ENCODE measurements at places on chromosomes 12 and 14.

- no peak for DNase-seq
These were observed 334.9 kb downstream of the RMST start for GRCh38 chr12:97797473-97797872.

DNA sequence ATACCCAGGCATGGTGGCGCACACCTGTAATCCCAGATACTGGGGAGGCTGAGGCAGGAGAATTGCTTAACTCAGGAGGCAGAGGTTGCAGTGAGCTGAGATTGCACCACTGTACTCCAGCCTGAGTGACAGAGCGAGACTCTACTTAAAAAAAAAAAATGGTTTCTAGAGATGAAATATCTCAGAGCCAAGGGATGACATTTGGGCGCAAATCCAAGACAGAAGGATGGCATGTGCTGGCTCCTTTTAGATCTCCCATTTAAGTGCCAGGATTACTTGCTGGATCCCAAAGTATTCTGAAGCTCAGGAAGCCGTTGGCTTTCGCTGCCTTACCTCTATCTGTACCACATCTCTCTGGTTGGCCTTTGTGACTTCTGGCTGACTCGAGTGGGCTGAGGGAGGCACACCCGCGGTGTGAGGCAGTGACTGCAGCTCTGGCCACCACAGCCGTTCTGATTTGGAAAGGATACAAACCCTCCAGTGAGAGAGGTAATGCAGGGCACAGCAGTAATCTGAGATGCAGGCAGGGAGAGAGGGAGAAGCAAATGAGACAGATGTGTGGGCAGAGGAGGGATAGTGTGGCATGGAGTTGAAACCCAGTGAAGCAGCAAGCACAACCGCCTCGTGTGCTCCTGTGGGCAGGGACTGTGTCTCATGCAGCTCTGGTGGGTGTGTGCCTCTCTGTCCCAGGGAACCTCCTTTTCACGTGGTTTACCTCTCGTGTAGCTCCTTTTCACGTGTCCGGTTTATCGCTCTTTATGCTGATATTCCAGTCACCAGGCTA lies 4.9 kb downstream of the B4GALNT3 start:
- no peak for DNase-seq

- no peak for DNase-seq
These were observed 141.8 kb downstream of the MYRFL start for GRCh38 chr12:69966839-69967238.

DNA sequence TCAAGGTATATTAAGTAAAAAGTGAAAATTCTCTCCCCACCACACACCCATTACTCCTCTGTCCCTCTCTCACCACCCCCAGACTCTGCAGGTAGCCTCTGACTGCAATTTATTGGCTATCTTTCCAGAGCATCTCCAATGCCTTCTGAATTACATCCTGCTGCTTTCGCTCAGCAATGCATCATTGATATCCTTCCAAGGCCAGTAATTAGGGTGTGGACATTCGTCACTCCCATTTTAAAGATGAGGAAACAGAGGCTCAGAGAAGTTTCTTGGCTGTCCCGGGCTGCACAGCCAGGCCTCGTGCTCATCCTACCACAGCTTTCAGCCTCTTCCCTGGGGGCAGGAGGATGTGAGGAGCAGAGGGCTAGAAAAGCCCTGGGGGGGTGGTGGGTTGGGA lies 23.6 kb upstream of the PGF start:
- no peak for DNase-seq

DNA sequence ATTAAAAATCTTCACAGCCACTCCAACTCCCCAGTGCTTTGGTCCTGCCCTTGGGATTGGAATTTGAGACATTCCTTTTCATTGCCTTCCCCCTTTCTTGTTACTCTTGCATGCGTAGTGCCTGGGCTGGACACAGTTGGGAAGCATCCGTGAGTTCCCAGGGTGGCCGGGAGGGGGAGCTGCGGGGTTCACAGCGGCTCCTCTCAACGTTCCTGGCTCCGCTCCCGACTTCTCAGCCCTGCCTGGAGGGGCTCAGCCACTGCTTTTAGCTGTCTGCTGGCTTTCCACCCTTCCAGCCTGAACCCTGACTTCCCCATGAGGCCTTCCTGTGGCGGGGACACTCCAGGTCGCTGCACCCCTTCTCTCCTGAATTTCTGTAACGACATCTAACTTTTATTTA lies 3.2 kb downstream of the TEX52 start:
- peak; percentile 26 for DNase-seq

GRCh38 chr14:58977366-58977765 lies 211.1 kb upstream of the DAAM1 start:
- DNase-seq = no peak

GRCh38 chr14:34733245-34733644 lies 18.9 kb upstream of the CFL2 start:
- DNase-seq = no peak

- no peak for DNase-seq
These were observed 167.5 kb downstream of the PPM1H start for GRCh38 chr12:62767496-62767895.

DNA sequence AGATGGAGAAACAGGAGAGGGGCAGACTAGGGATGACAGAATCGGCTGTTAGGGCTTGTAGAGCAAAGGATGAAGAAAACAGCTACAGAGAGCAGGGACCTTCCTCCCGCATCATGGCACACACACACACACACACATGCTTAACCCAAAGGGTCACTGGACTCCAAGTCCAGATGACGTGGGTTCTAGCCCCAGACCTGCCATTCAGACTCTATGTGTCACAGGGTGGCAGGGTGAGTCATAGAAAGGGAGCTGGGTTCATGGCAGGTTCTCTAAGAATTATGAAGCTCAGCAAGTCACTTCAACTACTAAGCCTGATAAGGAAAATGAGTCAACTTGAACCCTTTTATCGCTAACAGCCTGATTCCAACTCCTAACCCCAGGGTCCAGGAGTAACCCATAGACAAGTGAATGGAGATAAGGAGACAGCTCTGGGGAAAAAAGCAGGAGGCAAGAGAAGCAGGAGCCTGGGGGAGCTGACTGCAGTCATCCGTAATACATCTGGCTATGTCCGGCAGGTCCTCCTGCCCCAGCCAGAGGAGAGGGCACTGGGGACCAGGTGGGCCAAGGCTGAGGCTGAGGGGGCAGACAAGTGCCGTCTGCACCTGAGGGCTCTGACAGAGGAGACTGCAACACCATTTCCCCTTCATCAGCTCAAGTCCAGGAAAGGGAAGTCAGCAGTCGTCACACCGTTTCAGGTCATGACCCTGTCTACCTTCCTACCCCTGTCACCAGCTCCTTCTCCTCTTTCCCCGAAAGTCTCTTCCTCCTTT lies 3.6 kb upstream of the TNFRSF1A start:
- no peak for DNase-seq

DNA sequence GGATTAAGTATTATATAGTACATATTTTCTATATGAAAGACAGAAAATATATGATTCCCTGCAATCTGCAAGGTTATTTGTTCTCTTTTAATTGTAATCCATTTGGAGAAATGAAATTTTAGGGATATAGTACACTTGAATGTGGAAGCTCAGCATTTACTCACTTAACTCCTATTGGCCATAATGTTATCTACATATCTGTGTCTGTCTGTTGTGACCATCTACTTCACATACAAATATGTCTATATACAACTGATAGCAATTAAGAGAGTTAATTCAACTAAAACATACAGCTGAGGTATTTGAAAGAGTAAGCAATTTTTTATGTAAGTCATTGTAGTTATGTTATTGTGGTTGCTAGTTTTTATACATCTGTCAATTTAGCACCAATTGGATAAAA lies 12.9 kb downstream of the FOXG1 start:
- DNase-seq = no peak

- DNase-seq = no peak
These were observed 63.5 kb downstream of the ST8SIA1 start for GRCh38 chr12:22271023-22271422.

DNA sequence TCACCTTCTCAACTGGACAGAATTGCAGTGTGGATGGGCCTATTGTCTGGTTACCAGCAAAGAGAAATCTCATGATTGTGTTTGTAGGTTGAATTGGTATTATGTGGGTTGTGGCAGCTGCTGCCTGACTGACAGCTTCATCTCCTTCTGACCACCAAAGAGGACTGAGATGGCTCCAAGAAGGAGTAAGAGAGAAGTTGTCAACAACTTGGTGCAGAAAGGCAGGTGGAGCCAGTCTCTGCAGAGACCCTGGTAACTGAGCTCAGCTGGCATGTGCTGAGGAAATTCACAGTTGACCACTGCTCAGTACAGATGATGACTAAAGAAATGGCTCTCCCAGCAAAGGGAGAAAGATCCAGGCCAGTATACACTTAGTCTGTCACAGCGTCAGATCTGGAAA lies 240.0 kb upstream of the AMIGO2 start:
- no peak for DNase-seq

GRCh38 chr14:36056845-36057244 lies 119.7 kb downstream of the PTCSC3 start:
- no peak for DNase-seq

DNA sequence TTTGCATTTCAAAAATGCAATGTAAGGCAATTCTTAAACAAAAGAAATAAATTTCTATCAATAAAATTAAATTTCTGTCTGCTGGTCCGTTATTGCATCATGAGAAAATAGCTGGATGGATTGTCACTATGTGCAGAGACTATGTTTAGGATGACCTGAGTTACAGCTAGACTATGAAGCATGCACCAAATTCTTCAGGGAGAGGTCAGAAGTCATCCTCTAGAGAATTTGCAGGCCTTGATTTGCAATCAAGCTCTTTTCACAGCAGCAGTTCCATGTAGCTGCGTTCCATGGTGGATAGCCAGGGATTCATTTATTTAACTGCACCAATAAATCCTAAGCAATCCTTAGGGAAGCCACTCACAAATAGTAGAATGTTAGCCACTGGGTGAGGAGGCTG lies 253.7 kb downstream of the MSRB3 start:
- no peak for DNase-seq

DNA sequence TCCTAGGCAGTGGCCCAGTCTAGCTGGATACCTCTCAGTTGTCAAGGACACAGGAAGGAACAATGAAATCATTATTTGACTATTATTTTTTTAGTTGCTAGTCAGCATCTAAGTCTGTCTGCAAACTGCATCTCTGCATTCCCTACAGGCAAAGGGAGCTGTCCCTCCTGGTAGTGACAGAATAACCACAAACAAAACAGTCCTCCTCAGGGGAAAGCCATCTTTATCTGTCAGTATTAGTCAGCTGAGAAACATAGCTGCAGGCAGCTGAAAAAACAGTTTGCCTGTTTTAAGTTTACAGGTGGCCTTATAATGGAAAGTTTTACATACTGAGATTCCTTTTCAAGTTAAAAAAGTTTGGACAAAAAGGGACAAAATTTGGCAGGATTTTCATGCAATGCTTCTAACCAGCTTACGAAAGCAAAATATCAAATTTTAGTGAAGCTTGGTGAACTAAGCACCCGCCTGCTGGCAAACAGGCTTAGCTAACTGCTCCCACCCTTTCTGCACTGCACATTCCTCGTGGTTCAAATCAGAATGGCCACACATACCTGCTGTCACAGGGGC lies 29.5 kb downstream of the SLC25A21 start:
- no peak for DNase-seq

DNA sequence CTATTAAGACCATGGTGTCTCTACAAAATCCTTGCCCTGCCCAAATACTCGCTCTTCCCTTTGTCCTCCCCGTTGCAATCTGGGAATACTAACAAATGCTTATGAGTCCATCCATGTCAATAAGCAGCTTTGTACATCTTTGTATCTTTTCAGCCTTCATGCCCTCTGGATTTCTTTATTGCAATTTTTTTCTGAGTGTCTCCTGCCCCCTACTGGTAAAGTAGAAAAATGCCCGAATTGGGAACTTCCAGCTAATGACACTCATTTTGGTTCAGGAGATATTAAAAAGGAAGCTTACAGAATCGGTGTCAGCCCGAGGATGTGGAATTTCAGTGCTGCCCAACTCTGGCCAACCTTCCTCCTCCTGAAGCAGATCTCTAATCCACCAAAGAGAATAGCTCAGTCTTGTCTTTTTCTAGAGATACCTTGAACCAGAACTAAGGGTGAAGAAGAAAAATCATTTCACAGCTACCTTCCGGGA lies 46.0 kb downstream of the SH2B3 start:
- no peak for DNase-seq

- DNase-seq = no peak
These were observed 399 bp downstream of the NCAPD2 start for GRCh38 chr12:6494258-6494743.

GRCh38 chr12:121892673-121893561 lies 4.3 kb downstream of the PSMD9 start:
- no peak for DNase-seq

DNA sequence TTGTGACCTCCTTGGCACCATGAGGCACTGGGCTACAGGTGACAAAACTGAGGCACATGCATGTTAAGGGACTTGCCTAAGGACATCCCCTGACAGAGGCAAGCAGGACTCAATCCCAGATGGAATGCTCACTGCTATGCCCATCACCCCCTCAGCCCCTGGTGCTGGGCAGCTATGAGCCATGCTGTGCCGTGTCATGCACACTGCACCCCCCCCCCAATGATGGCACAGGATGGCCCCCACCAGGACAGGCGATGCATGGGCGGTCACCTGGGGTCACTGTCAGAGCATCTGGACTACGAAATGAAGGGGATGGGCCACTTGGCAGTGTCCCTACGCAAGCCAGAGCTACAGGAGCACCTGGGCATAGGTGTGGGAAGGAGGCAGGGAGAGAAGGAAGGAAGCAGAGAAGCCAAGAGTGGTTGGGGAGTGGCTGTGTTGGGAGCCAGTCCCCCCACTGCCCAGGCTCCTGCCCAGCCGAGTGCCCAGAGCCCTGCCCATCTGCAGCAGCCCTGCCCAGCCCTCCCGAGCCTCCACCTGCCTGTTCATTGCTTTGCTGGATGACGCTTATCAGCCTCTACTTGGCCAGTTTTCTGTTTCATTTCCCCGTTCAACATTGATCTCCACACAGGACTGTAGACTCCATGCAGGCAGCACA lies 84.9 kb upstream of the DIO3 start:
- no peak for DNase-seq

GRCh38 chr14:105581551-105582341 lies 55.4 kb downstream of the TMEM121 start:
- DNase-seq = no peak

DNA sequence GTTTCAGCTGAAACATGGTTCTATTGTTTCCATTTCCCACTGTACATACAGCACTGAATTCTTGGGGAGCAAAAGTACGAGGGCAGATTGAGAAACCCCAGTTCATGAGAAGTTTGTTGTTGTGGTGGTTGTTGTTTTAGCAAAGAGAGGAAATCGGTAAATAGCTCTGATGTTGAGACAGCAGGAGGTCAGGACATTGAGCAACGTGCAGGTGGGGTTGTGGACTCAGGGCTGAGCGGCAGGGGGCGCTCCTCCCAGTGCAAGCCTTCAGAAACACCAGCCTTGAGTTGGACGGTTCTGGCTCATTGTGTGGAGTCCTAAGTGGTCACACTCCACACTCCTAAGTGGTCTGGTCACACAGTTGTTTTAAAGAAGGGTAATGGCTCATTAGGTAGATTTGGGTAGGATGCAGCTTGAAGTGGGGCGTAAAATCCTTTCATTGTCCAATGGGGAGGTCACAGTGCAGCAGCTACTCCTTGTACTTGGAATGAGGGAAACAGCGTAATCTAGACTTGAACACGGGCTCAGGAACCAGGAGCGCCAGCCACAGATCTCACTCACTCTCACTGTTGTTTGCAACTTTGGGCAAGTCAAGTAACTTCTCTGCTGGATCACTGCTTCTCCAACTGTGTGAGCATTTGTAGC lies 14.5 kb upstream of the PWP1 start:
- no peak for DNase-seq

GRCh38 chr12:64608901-64609535 lies 1.3 kb upstream of the RASSF3 start:
- DNase-seq = no peak

- no peak for DNase-seq
These were observed 5.6 kb downstream of the ATP2A2 start for GRCh38 chr12:110286623-110287022.

GRCh38 chr14:65015391-65015790 lies 28.7 kb downstream of the FNTB start:
- peak; percentile 44 for DNase-seq

- DNase-seq = no peak
These were observed 76.6 kb upstream of the GNG2 start for GRCh38 chr14:51783765-51784164.

All from hypothalamus (tissue), 51 donors.